Bronchial epithelial cell (primary cell): ENCODE measurements at places on chromosomes 2 and 18.
A peak's percentile ranks its signal among the peaks of the same experiment; 100 is the strongest.

DNA sequence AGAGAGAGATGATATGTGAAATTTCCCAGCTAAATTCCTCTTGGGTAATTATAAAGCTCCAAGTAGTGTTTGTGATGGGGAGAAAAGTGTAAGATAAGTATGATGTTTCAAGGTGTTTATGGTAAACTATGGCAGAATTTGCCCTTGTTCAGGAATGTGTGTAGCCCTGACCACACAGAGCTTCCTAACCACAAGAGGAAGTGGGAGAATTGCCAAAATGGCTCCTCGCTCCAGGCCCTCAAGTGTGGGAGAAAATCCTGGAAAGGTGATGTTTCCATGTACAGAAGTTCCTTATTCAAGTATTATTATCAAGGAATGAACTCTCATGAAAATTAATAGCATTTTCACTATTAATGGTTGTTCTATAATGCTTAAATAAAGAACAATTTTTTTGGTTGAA is 878.3 kb downstream of the TDRD15 start:
- DNase-seq: no peak

GRCh38 chr2:45014016-45014702 is 4.9 kb upstream of the SIX2 start:
- peak; percentile 50 for DNase-seq

DNA sequence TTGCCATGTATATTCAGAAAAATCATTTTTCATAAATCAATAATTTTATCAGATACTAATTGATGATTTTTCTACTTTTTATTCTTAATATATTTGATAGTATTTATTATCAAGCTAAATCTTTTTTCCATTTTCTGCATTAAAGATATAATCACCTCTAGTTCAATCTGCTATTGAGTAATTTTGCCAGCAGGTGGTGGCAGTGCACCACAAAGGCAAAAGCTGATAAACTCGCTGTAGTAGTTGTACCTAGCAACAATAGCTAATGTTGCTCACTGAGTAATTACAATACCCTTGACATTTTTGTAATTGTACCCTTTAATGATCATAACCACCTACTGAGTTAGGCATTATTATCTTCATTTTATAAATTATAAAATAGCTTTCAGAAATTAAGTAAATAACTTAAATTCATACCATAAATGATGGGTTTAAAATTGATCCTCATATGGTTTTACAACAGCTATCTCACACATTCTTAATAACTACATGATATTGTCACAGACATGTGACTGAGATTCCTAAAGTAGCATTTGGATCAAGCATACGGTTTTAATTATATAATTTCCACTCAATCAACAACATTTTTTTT is 52.0 kb upstream of the CALCRL start:
- peak; percentile 48 for DNase-seq

DNA sequence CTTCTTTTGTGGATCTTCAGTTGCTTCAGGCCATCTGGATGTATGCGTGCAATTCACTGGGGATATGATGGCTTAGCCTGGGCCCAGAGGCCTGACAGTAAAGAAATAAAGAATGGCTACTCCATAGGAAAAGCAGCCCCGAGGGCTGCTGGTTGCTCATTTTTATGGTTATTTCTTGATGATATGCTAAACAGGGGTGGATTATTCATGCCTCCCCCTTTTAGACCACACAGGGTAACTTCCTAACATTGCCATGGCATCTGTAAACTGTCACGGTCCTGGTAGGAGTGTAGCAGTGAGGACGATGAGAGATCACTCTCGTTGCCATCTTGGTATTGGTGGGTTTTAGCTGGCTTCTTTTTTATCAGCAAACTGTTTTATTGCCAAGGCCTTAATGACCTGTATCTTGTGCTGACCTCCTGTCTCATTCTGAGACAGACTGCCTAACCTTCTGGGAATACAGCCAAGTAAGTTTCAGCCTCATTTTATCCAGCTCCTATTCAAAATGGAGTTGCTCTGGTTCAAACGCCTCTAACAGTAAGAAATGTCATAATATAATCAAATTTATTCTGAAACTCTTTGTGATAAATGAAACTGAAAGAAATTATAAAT is 60.5 kb downstream of the DSEL start:
- no peak for DNase-seq

DNA sequence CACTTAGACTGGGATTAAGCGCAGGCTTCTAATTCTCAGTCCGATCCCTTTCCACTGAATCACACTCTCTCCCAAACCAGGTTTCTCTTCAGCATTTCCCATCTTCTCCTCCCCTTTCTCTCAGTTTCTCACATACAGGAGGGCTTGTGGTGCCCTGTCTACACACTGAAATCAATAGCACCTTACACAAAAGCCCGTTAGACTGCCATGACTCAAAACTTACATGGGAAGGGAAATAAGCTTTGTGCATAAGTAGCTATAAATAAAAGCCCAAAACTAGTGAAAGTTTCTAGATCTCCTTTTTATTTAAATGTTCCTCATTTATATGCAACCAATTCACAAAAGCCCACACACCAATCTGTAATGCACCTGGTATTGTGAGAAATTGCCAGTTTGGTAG is 318.4 kb downstream of the TXNL1 start:
- DNase-seq: no peak

- no peak for DNase-seq
Observed at GRCh38 chr2:96538487-96539214, 2.1 kb downstream of the ARID5A start.

DNA sequence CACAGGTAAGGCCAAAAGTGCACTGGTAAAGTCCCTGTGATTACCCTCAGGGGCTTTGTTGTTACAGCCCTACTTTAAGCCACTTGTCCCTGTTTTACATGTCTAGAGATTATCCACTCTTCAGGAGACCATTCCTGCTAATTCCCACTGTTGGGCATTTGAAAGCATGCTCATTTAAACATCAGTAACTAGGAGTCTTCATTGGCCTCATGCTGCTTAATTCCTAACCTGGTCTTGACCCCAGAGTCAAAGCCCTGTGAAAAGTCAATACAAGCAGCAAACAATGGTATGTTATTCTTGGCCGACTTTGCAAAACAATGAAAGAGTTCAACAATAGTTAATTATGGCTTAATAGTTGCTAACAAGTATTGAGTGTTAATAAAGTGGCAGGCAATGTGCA is 23.2 kb downstream of the AFF3 start:
- no peak for DNase-seq

- DNase-seq: no peak
Observed at GRCh38 chr2:96847586-96847985, 3.8 kb upstream of the ANKRD23 start.

DNA sequence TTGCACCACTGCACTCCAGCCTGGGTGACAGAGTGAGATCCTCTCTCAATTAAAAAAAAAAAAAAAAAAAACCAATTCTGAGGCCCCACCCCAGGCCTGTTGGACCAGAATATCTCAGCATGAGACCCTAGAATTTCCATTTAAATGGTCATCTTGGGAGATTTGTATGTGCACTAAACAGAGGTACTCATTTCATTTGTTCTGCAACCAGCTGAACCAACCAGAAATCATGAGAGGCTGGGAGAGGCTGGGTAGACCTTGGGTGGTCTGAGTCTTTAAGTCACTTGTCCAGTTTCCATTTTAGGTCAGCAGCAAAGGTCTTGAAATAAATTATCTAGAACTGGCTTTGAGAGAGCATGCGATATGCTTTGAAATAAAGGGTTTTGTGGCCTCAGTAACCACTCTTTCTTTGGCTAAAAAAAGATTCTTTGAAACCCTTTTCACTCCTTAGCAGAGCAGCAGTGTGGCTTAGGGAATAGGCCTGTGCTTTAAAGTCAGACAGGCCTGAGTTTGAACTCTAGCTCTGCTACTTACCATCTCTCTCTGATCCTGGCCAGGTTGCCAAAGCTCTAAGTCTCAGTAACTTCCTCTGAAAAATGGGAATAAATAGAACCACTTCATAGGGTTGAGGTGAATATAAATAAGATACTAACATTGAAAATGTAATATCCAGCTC is 52.6 kb downstream of the QPCT start:
- no peak for DNase-seq

- DNase-seq: no peak
Observed at GRCh38 chr2:139721411-139721995, 941.3 kb upstream of the NXPH2 start.

- no peak for DNase-seq
Observed at GRCh38 chr2:40639320-40639719, 187.4 kb upstream of the SLC8A1 start.

- no peak for DNase-seq
Observed at GRCh38 chr2:196712867-196713266, 73.4 kb downstream of the CCDC150 start.

DNA sequence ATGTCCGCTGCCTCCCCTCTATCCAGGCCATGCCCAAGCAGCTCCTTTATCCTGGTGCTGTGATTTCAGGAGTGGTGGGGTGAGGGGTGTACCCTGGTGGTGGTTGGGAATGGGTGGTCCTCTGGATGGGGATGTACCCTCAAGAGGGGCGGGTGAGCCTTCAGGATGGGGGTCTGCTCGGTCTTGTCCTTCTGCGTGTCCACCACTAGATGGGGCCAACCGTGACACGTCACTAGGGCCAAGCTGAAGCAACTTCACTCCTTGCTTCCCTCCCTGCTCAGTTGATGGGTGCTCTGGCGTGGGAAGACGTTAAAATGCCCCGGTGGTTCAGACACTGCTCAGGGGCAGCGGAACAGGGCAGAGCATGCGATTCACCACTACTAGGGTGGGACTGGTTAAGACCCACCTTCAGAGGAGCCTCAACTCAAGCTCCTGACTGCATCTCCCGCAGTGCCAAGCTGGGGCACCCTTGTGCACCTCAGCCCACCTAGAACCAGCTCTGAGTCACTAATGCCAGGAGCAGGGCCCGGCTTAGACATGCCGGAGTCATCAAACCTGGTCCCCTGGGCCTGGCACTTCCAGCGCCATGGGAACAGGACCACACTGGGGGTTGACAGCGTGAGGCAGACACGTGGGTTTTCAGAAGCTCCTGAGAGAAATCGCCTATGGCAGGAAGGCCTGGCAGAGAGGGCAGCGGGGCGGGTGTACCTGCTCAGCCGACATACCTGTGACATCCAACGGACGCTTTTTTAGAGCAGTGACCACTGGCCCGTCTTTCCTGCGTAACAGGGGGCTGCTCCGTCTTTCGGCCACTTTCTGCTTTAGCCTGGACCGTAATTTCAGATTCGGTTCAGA is 256.7 kb downstream of the HDAC4 start:
- DNase-seq: peak; percentile 5

GRCh38 chr2:84288293-84288692 is 170.8 kb downstream of the SUCLG1 start:
- no peak for DNase-seq

GRCh38 chr2:70552501-70553333 is 909 bp downstream of the TGFA start:
- DNase-seq: peak; percentile 52

DNA sequence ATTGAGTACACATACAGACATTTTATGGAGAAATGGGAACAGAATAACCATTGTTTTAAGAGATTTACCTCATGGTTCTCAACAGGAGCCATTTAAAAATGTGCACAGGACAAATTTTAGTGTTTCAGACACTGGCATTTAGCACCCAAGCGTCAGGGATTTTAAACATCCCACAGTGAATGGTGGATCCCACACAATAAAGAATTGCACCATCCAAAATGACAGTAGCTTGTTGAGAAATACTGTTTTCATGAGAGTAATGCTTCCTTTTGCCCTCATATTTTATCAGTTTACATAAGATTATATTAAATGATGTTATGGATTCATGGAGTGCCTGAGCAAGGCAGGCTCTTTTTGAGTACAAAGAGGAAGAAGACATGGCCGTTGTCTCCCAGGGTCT is 54.0 kb downstream of the MFSD6 start:
- no peak for DNase-seq

DNA sequence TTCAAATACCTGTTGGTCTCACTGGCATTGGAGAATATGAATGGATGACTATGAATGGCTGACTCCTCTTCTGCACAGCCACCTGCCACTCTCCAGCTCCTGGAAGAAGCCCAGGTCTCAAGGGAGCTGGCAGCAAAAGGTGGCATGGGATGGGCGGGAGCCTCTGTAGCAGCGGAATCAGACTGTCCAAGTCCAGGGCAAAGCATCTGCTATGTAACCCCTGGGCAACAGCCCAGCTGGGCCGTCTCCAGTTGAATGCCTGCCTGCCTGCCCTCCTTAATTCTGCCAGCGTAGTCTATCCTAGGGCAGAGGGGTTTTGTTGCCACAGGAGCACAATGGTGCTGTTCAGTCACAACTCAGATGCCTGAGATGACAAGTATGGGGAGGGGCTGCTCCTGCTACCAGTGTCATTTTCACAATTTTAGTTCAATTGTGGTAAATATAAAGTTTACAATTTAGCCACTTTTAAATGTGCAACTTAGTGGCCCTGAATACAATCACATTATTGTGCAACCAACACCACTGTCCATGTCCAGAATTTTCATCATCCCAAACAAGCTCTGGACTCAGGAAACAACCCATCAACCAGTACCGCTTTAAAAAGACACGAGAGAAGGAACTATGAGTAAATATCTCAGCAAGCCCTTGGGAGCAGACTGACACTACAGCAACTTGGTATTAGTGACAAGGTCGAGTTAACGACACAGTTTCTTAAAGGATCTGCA is 115.2 kb downstream of the MYO5B start:
- no peak for DNase-seq

GRCh38 chr18:7921938-7922587 is 354.9 kb downstream of the PTPRM start:
- DNase-seq: peak; percentile 90
